ENCODE measurements at places on chromosomes 13 and 19.

DNA sequence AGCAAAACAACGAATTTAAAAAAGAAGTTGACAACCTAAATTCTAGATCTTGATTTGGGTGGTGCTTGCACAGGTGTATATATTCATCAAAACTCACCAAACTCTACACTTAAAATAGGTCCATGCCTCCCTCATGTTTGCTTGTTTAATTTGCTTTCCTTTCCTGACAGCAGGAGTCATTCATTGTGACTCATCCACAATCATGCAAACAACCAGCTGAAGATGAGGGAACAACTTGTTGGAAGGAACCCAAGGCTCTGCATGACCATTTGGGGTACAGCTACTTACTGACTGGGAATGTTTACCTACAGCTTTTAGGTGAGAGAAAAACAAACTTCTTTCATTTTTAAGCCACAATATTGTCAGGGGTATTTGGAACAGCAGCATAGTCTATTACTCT is 96.6 kb downstream of the RXFP2 start:
- DNase-seq, result no peak

DNA sequence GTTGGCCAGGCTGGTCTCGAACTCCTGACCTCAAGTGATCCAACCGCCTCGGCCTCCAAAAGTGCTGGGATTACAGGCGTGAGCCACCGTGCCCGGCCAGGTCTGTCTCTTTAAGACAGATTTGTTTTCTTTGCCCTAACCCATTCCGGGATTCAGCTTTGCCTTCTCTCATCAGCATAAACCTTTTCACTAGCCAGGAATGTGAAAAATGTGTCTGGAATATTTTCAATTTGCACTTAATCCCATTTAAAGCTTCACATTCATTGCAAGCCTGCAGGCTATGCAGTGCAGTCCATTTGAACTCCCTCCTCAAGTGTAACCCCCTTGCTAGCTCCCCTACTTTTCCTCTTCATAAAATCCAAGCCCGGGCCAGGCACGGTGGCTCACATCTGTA is 880 bp upstream of the TMEM160 start:
- no peak for DNase-seq

DNA sequence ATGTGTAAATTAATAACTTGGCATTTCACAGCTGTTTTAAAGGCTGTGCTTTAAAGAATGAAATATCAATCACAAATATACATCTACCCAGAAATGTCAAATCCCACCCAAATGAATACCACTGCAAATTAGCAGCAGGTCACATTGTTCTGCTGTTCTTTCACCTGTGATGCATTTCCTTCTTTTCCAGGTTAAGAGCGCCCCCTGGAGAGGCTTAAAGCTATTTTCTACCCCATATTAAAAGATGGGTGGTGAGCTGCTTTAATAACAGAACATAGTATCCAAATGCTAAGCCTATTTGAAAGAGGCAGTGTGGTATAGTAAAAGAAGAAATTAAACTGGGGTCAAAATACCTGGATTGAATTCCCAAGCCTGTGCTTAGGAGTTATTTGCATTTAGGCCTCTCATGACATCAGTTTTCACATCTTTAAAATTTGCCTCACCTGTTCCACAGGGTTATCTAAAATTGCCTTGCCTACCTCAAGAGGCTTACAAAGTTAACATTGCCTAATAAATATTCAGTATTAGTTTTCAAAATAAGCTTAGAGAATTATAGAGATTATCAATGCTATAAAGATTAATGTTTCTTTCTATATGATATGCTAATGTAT is 396.9 kb upstream of the SLITRK5 start:
- DNase-seq, result peak; percentile 7

DNA sequence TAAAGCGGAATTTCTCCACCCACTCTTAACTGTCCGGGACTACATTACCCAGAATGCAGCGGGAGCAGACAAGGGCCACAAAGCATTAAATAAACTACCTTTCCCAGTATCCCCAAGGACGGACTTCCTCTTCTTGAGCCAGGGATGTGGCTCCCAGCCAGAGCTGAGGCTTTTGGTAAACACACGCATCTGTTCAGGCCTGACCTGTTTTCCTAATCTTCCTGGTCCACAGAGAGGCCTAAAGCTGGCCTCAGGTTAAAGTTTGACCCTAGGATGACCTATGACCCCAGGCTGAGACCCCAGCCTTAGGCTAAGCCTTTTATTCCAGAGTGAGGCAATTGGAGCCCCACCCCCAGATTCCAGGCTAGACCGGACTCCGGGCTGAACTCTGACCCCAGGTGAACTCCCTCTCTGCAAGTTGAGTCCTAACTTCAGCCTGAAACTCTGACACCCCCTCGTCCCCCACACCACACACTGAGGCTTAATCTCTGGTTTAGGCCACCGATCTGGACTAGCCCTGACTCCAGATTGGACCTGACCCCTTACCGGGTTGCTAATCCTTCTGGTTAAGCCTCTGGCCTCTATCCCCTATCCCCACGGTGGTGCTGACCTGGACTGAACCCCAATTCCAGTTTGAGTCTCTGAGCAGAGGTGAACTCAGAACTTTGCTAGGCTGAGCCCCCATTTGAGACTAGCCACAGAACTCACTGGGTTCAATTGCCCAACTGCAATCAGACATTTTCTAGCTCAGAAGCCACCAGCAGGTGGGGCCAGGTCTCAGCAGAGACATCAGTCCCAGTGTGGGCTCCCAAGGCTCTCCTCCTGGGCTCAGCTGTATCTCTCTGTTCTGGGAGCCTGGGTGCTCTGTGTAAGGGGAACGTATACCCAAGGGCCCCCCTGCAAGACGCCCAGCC is 750 bp upstream of the GPR108 start:
- DNase-seq, result peak; percentile 63

- DNase-seq, result no peak
These were observed 134.8 kb downstream of the NUFIP1 start for GRCh38 chr13:44854313-44855060.

- no peak for DNase-seq
These were observed 376.4 kb downstream of the MTUS2 start for GRCh38 chr13:29196409-29197074.

- no peak for DNase-seq
These were observed 764 bp downstream of the CLEC11A start for GRCh38 chr19:50723735-50724521.

- DNase-seq, result peak; percentile 76
These were observed 15.5 kb downstream of the MAST3 start for GRCh38 chr19:18112989-18113478.

DNA sequence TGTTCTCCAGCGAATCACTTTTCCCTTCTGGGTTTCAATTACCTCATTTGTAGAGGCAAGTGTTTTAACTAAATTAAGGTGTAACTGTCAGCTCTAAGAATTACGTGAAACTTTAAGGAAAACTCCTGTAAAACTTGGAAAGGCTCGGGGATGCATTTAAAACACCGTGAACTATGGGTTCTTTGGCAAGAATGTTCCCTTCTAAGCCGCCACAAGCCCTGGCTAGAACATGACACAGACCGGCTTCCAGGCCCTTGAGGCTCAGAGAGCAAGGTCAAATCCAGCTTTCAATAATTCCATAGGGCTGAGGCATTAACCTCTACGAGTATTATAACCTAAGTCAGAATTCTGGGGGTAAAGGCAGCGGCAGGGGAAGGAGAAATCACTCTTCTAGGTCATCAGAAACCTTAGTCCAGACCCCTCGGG is 685 bp downstream of the VWA8 start:
- DNase-seq, result no peak

DNA sequence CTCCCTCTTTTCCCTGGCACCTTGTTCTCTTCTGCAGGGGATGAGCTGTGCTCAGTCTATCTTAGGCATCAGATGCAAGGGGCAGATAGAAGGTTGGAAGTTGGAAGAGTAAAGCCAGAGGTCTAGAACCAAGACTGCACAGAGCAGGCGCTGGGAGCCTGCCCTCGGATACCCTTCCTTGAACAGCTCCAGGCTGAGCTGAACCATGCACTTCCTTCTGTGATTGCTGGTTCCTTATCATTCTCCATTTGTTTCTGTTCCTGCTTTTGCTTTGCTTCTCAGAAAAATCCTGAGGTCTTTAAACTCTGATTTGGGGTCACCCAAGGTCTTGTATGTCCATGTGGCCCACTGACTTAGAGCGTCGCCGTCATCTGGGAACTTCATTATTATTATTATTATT is 36.3 kb downstream of the ARHGEF18 start:
- no peak for DNase-seq

DNA sequence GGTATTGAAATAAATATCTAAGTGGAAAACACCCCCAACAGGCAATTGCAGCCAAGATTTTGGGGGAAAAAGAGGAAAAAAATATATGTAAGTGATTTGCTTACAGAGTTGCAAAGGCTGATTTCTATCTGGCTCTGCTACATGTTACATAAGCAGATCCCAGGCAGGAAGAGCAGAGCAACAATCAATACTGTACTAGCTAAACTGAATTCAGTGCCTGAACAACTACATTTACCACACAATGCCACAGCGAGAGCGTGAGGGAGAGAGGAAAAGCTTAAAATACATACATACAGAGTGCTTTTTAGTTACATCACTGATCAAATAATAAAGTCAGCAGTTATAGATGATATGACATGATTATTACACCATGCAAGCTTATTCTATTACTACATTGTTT is 665.6 kb upstream of the ARGLU1 start:
- no peak for DNase-seq

GRCh38 chr13:52447815-52448552 is 2.5 kb downstream of the VPS36 start:
- DNase-seq, result no peak

DNA sequence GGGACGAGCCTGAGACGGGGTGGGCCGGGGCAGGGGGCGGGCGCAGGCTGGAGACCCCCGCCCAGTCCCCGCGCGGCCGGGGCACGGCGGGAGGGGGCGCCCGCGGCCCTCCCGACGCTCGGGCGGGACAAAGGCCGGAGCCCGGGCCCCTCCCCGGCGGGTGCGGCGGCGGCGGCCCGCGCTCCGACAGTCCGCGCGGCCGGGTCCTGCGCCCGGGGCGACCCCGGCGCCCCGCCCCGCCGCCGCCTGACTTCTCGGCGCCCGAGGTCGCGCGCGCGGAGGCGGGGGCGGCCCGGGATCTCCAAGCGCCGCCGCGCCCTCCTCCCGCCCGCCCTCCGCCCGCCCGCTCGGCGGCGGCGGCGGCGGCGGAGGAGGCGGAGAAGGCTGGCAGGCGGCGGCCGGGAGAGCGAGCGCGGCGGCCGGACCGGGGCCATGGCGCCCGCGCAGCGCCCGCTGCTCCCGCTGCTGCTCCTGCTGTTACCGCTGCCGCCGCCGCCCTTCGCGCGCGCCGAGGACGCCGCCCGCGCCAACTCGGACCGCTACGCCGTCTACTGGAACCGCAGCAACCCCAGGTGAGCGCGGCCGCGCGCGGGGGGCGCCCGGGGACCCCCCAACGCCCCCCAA is at the start of gene EFNA2:
Gene EFNA2 (plus strand): TSS at position 137 of the 624 bp plus-strand sequence. CDS start 296 bp downstream, at position 433.
- no peak for DNase-seq

- no peak for DNase-seq
These were observed 5.3 kb downstream of the NECTIN2 start for GRCh38 chr19:44851427-44851826.

DNA sequence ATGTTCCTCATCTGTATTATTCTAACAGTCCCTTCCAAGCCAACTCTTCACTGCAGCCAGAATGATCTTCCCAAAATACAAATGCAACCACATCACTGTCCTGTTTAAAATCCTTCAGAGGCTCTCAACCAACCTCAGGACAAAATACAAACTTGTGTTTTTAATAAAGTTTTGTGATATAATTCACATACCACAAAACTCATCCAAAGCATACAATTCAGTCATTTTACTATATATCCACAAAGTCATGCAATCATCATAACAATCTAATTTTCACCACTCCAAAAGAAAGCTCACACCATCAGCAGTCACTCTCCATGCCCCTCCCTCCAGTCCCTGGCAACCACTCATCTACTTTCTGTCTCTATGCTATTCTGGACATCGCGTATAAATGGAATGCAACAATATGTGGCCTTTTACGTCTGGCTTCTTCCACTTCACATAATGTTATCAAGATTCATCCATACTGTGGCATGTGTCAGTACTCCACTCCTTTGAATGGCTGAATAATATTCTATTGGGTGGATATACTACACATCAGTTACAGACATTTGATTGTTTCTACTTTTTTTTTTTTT is 81.7 kb upstream of the DOCK9 start:
- no peak for DNase-seq

DNA sequence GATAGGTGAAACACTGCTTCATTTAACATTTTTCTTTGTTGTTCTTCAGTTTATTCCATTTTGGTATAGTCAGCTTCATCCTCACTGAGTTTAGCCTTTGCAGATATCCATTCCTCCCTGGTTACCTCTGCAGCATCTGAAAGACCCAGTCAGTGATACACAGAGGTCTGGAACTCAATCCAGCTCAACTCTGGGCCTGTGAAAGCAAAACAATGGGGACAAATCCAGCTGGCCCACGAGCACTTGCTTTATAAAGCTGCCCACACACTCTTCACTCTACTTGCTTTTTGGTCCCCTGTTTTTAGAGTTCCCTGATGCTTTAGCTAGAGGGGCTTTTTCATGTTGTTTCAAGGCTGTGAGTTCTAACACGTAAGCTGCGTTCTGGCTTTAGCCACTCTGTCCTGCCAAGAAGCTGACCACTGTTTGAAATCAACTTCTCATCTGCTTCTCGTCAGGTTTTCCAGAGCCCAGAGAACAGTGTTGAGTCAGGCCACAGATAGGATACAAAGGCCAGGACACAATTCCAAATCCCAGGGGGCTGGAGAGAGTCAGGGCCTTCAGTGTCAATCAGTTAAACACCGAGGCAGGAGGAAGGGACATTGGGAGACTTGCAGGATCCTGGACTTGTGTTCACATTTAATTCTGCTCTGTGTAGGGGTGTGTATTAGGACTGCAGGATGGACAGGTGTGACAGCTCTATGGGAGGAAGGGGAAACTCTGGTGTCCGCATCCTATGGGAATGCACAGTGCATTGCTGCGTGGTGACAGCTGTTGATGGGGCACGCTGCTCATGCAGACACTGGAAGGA is 83.5 kb upstream of the RNF113B start:
- no peak for DNase-seq

GRCh38 chr13:81021284-81021840 is 680.4 kb upstream of the SPRY2 start:
- no peak for DNase-seq

GRCh38 chr19:31255174-31255799 is 93.9 kb downstream of the TSHZ3 start:
- no peak for DNase-seq

DNA sequence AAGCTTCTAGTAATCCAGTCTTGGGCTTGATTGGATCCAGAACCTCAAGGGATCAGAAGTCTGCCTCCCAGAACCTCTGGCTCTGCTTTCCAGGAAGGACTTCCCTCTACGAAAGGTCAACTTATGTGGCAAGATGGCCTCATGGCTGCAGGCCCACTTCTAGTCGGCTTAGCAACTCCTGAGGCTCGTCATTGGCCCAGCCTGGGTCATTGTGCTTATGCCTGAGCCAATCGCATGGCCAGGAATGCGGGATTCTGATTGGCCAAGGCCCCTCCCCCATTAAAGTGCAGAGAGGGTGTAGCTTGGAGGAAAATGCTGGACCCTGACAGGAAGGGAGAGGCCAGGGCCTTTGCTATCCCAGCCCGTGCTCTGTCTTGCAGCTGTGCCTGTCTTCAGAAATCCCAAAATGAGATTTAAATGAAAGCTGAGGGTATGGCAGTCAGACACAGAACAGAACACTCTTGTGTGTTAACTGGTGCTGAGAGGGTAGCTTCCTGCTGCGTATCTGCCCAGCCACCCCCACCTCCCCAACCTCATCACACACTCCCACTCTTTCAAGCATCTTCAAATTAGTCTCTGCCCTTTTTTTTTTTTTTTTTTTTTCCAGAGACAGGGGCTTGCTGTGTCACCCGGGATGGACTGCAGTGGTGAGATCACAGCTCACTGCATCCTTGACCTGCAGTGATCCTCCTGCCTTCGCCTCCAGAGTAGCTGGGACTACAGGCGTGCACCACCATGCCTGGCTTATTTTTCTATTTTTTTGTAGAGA is 5.5 kb upstream of the CCNE1 start:
- no peak for DNase-seq
